ENCODE measurements at places on chromosomes 2 and 18.

DNA sequence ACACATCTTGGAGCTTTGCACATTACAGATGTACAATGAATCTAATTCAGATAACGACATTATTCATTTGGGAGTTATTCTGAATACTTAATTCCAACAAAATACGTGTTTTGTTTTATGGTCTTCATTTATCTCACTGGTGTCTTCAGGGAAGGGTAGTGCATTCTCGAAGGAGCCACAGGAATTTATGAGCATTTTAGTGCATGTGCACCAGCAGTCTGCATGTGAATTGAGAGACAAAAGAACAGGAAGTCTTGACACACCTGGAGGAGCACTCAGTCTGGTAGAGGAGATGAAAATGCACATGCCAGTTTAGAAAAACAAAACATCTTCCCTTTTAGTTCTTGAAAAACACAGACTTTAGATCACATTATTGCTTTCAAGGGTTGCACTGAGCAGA is 228.7 kb downstream of the LRATD1 start:
- no peak for DNase-seq

GRCh38 chr2:109134741-109135358 is 5.8 kb downstream of the SH3RF3 start:
- no peak for DNase-seq

GRCh38 chr18:76997951-76998808 is 134.4 kb downstream of the MBP start:
- no peak for DNase-seq

GRCh38 chr2:215594766-215595165 is 158.9 kb upstream of the FN1 start:
- no peak for DNase-seq

- DNase-seq: no peak
These were observed 120.1 kb upstream of the SLC1A4 start for GRCh38 chr2:64869126-64869525.

DNA sequence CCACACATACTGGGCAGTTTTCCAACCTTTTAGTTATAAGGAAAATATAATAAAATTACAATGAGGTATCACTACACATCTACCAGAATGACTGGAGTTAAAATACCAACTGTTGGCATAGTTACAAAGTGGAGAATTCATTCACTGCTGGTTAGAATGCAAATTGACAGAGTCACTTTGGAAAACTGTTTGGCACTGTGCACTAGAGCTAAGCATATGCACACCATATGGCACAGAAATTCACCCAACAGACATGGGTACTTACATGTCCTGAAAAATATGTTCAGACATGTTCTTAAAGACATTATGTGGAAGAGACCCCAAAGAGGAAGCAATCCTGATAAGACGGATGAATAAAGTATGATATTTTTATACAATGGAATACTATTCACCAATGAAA is 686.1 kb upstream of the RAB6C start:
- no peak for DNase-seq

DNA sequence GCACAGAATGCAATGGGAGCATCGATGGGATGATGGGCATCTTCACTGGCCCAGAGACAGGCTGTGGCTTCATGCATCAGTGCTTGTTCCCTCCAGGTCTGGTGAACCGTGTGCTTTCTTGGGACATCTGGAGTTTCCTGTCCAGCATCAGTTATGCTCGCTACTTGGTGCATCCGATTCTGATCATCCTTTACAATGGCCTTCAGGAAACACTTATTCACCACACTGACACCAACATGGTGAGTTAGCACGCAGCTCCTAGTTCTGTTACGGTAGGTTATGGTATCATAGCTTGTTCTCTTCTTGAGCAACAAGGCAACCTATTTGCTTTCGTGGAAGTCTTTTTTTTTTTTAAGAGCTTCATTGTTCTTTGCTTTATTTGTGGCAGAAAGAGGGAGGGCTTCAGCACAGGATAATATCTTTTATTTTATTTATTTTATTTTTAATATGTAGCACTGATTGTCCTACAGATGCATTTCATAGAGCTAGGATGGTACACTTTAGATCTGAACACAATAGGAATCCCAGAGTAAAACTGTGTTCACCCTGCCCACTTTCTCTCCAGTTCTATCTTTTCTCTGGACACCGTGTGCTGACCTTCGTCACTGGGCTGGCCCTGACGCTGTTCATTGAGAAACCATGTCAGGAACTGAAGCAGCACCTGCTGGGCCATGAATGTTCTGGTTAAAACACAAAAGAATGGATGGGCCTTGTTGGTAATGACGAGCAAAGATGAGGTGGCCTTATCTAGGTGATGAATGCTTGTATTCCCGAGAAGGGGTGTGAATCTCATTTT is 71.2 kb upstream of the SEC11C start:
- DNase-seq: no peak

DNA sequence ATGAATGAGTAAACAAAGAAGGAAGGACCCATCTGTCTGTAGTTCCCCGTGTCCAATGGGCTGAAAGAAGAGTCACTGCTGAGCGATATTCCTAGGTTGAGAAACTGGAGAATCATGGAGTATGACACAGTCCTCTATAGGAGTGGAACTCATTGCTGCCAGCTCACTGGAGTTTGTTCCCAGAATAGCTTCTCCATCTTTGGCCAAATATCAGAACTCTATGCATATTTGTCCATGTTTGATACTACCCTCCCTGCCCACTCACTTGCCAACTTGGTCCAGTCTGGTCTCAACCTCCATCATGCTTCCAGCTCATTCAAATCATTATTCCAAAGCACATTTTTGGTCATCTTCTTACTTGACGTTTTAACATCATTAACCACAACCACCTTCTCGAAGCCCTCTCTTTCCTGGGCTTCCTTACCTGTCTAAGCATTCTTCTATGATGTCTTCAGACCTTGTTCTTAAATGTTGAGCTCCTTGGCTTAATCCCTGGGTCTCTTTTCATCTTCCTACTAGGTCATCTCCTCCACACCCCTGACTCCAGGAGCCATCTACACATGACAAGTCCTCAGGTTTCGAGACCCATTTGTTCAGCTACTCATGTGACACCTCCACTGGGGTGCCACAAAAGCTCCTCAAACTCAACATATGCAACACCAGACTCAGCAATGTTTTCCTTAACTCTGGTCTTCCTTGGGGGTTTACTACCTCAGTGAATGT is 221.6 kb downstream of the MYCN start:
- no peak for DNase-seq

DNA sequence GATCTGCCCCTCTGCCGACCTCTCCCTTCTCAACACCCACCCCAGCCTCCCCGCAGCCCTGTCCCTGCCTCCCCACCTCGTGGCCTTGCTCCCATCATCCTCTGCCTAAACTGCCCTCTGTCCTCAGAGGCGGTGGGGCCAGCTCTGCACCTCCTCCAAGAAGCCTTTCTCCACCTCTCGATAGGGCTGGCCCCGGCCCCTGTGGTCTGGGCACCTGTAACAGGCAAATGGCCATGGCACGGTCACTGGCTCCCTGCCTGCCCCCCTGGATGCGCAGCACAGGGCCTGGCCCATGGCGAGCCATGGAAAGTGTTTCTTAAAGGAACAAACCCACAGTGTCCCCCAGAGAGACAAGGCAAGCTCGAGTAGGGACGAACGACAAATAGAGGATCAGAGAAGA is 42.0 kb downstream of the MYO7B start:
- no peak for DNase-seq

- no peak for DNase-seq
These were observed 743 bp downstream of the XPO1 start for GRCh38 chr2:61537277-61537949.

DNA sequence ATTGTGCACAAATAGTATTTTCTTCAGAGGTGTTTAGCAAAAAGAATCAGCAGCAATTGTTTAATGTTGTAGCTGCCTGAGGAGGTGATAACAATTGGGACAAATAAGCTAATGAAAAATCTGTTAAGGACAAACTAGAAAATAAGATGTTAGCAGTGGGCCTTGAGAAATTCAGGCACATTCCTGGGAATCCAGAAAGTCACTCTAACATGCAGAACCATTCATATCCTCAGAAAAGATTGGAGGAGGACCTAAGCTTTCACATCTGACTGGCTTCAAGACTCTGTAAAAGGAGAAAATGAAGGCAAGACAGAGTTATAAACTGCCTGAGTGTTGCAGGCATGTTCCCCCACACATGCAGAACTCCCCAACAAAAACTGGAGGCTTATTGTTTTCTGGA is 353.5 kb upstream of the RGPD4 start:
- DNase-seq: no peak

DNA sequence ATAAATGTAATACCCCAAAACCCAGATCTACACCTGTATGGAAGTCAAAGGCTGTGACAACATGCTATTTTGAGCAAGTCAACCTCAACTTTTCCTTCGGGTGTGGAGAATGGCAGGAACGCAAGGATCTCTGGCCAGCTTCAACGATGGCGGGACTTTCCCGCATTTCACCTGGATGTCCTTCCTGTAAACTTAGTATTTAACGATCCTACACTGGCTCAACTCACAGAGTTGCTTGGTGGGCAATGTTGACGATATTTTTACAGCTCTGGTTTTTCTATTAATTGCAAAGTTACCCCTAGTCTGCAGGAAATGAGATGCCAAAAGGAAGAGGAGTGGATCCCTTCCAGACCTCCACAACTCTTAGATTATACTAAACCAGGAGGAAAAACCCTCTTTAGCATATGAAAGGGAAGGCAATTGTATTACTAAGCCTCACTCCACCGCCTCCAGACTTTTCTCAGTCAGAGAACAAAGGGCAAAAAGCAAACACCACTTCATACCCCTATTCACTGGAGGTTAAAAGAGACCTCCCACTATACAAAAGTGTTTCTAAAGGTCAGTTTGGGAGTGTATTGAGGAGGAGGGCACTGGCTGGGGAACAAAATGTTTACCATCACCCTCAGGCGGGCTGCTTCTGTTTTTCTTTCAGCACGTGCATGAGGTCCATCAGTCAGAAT is 56.5 kb upstream of the ACVR1 start:
- no peak for DNase-seq

DNA sequence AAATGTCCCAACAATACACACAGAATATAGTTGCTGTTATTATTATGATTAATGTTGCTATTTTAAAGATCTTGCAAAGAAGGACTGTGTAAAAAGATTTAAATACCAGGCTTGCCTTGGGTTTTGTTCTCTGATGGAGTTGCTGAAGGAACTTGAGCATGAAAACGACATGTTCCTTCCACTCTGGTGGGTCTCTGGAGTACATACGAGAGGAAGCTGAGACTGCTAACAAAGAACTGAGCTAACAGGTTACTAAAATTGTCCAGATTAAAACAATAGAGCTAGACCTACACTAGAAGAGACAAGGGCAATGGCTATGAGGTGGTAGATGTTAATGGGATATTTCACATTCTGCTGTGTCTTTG is 612.2 kb downstream of the TSN start:
- no peak for DNase-seq
